ENCODE measurements at places on chromosomes 12 and 14.

DNA sequence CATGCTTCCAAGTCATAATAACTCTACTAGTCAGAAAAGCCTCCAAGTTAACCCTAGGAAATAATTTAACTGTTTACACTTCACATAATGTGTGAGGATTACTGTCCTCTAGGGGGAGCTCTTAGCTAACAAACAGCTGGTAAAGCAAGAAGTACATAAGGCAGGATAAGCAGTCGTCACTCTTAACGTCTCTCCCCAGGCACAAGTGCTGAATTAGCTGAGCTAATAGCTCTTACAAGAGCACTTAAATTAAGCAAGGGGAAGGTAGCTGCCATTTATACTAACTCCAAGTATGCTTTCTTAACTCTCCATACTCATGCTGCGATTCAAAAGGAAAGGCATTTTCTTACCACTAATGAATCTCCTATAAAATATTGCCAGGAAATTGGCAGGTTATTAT, 79.3 kb upstream of the TSPAN11 start:
- no peak for DNase-seq

- DNase-seq, result no peak
Measured at GRCh38 chr14:76264384-76264783, 111.6 kb upstream of the ESRRB start.

GRCh38 chr12:116556964-116557698, 2.0 kb upstream of the MAP1LC3B2 start:
- no peak for DNase-seq

DNA sequence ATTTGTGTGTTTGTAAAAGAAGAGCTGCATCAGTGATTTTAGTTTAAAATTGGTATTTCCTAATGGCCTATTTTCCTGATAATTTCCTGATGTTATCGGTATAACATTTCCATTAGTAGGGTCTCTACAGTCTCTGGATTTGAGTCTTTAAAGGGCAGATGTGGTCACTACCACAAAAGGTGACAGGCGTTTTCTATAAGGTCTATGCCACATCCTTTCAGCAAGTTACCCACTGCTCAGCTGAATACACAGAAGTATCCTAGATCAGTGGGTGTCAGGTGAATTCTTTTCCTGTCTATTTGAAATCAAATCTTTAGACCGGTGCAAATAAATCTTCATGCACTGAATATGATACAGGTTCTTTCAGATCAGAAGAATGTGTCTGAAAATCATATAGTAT, 90.2 kb downstream of the LIN7A start:
- no peak for DNase-seq

DNA sequence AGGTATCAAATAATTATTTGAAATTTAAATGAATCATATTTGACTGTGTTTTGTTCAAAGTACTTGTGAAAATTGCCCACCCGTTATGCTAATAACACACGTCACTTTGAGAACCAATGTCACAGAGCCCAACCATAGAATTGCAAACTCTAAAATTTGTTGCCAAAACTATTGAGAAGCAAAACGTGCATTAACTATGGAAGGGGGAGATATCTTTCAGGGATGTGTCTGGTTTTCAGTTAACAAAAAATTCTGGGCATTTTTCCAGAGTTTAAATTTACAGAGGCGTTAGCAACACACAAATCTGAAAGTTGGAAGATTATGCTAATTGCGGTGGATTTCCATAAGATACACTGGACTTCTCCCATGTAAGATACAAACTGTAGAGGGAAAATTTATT, 371.8 kb upstream of the E2F7 start:
- DNase-seq, result no peak
